ENCODE measurements at places on chromosomes 7 and 10.

DNA sequence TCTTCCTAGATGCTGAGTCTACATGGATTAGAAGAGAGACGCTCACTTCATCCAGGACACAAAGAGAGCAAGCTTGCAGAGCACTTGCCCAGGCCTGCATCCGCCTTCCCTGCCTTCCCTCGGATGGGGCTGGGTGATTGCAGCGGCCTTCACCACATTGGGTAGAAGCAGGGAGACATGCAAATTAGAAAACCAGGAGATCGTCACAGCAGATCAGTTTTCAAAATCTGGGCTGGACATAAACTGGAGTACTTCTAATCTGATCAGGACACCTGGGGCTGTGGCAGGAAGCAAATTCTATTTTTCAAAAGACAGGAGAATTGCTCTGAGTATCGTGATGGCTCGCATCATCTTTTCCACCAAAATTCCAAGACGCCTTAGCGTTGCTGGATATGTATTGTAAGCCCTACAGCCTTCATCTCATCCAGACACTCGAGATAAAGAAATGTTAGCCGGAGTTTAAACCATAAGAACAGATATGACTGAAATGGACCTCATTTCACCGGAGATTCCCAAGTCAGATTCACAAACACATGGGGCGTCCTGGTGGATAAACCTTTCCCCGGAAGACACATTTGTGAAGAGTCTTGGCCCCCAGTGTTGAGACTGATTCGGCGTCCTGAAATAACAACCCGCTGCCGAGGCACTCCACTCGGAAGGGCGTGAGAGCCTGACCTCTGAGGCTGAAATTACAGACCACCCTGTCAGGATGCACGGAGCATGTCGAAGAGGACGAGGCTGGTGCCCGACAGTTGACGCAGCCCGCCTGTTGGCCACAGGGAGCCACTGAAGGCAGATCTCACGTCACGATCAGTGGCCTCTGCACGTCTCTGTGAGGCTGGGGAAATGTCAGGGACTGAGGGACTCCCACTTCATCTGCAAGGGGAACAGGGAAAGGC lies 91.2 kb upstream of the PARD3 start:
- DNase-seq = no peak

- DNase-seq = no peak
Observed at GRCh38 chr10:60350400-60350799, 39.3 kb downstream of the ANK3 start.

- DNase-seq = no peak
Observed at GRCh38 chr10:125859128-125859817, 21.8 kb downstream of the DHX32 start.

DNA sequence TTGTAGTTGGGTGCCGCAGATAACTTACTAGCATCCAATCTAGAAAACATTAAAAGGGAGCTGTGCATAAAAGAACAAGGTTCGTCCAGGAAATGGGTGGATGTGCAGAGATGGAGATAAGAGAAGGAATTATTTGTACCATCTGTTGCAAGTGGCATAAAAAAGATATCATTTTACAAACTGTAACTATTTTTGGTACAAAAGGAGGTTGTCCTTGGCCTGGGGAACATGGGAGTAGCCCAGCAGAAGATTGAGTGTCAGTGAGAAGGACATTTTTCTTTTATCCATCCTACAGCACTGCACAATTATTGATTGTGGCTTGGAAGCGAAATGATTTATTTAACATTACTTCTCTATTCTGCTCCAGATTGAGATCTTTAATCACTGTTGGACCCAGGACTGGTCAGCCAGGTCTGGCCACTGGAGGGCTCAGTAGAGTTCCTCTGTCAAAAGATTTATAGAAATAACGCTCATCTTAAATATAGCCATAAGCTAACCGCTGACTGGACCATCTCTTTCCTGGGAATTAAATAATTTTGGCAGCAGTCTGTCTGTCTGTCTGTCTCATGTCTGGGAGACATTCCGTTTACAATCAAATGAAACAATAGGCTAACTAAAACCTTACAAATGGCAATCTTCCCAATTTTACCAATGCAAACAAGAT lies 254.1 kb downstream of the KIAA1217 start:
- DNase-seq = peak; percentile 64

DNA sequence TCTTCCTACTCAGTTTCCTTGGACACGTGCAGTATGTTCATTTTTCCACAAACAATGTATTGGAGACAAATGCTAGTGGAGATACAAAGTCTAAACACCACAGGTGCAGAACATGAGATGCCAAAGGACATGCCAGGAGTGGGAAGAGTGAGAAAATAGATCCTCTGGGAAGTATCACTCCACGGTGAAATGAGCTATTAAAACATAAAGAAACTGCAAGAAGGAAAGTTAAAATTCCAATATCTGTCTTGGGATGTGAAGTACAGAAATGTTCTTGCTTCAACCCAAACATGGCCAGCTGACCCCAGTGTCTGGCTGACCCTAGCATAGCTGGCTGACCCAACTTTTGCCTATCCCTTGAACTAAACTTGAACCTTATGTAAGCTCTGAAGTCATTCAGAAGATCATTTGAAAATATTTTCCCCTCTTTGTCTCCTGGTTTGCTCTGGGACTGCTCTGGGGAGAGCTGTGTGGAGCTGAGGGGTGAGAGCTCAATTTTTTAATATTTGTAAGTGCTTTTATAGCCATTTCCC lies 59.5 kb downstream of the FZD1 start:
- DNase-seq = no peak

DNA sequence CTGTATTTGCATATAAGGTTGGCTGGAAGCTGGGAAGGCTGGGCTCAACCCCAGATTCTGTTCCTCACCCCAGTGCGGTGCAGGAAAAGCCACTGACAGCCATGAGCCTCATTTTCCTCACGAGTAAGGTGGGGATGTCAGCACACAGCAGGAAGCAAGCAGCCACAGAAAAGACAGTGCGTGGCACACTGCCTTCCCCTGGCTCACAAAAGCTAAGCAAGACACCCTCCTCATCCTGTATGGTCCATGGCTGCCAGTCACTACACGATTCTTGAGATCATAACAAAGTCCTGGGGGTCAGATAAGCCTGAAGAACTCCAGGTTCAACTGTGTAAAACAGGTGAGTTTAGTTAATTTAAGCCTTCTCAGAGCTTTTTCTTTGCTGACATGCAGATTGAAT lies 28.9 kb upstream of the DDC start:
- no peak for DNase-seq

Measured in testis (tissue), 5 donors.